Smooth muscle cell of the brain vasculature (primary cell): ENCODE measurements at places on chromosomes 2 and 18.

- DNase-seq: no peak
These were observed 34.5 kb downstream of the LYPD6 start for GRCh38 chr2:149364839-149365238.

DNA sequence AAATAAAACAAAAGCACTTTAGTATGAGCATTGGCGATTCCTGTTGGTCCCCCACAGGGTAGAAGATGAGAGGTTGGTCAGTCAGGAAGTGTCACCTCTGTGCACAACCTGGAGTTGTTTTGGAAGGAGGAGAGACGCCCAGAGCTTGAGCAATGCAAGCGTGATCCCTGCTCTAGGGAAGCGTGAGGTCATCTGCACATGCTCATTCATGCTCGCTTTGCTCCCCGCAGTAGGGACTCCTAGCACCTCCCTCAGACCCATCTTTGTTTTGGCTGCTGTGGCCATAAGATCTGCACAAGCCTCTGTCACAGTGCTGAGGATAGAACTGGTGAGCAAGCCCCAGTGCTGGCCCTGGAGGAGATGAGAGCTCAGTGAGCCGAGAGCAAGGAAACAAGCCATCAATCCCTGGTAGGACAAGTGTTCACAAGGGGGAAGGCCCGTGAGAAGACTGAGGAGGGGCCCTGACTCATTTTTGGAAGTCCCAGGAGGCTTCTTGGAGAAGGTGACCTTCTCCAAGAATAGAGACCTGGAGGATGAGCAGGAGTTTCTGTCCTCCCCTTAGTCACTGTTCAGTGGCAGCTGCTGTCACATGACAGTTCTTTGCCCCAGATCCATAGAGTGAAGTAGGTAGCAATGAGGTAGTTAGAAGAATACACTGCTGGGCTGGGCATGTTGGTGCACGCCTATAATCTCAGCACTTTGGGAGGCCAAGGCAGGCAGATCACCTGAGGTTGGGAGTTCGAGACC, 13.3 kb upstream of the ATP8B1 start:
- DNase-seq: no peak

- DNase-seq: no peak
These were observed 229.3 kb downstream of the SMAD2 start for GRCh38 chr18:47701134-47701533.

- DNase-seq: no peak
These were observed 70.1 kb downstream of the EDAR start for GRCh38 chr2:108918941-108919341.

- no peak for DNase-seq
These were observed 506.2 kb upstream of the TMEFF2 start for GRCh38 chr2:192700934-192701333.

DNA sequence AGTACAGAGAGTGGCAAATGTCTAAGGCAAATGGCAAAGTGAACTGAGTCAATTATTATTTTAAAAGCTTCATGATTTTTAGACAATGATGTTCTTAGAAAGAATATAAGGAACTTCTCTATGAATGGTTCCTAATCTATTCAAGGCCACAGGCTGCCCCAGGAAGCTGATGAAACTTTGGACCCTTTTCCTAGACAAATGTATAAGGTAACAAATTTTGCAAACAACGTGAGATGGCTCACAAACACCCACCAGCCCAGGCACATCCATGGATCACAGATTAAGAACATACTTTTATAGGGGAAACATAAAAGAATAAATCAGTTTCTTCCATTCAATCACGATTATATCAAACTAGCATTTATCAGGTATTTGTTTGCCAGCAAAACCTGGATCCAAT, 659.0 kb downstream of the IRS1 start:
- no peak for DNase-seq

- no peak for DNase-seq
These were observed 20.6 kb upstream of the HAAO start for GRCh38 chr2:42812899-42813479.

- no peak for DNase-seq
These were observed 76.9 kb downstream of the MBP start for GRCh38 chr18:77055429-77056300.

DNA sequence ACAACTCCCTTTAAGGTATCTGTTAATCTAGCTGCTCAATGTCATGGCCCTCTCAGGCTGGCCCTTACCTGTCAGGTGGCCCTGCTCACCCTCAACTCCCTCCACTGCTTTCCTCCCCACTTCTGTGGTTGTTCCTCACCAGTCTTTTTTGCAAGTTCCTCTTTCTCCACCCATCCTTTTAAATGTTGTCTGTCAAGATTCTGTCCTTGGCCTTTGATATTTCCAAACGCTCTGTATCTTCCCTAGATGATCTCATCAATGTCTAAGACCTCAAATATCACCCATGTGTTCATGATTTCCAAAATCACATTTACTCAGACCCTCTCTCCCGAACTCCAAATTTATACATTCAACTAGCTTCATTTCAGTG, 3.5 kb downstream of the PTPN2 start:
- no peak for DNase-seq

DNA sequence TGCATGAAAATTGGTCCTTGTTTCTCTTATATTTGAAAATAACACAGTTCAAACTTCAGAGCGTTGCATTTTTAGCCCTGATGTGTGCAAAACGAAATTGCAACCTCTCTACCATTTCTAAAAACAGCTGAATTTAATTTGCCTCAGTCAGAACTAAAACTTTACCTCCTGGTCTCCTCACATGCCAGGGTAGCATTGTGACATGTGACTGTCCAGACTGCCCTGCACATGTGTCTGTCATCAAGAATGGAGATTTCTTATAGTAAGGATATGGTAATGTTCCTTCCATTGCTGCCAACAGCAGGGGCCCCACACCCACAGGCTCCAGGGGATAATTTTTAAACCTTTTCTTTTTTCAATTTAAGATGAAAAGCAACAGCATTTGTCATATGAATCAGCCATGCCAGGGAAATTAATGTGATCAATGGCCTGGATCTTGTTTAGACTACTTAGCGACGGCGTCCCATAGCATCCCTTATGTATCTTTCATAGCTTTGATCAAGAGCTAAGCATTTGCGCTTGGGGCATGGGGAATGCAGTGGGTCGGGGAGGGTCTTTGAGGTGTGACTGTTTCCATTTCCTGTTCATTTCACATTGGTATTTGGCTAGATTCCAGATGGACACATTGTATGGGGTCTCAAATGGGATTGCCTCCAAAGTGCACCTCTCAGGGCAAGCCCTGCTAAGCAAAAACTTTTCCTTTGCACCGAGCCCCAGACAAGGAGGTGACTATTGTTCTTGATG, 92.4 kb upstream of the RASGRP3 start:
- DNase-seq: no peak

- no peak for DNase-seq
These were observed 204.8 kb downstream of the SETBP1 start for GRCh38 chr18:44885507-44885906.

DNA sequence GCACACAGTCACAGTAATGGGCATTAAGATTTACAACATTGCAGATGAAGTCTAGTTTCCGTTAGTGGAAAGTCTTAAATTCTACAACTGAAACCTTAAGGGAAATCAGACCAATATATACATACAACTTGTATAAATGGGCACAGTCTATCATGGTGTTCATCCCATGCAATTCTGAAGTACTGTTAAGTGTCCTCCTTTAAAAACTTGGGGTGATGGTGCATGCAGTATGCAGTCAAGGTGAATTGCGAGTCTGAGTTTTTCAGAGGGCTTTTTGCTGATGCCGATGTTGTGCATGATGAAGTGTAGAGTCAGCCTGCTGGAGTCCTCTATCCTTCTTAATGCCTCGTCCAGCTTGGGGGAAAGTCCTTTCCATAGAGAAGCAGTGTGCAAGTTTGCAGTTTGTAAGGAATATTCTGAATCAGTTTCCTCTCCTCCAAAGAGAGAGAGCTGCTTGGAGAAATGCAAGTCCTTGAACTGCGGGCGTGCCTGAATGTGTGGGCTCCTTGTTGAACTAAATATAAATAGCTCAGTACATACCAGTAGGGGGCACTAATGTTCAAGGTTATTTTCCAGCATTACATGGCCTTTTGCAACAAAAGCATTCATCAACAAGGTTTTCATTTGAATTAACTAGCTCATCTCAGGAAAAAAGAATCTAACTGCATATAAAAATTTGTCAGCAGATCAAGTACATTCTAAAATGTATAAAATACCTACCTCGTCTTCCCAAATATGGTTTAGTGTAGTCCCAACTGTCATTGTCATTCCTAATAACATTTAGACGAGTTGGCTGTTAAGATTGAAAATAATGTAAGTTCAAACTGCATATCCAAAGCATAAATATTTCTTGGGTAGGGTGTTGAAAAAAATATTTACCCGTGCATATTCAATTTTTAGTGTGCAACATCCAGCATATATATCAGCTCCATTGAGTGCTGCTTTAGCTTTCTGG, 21.3 kb downstream of the HNRNPLL start:
- peak; percentile 73 for DNase-seq

DNA sequence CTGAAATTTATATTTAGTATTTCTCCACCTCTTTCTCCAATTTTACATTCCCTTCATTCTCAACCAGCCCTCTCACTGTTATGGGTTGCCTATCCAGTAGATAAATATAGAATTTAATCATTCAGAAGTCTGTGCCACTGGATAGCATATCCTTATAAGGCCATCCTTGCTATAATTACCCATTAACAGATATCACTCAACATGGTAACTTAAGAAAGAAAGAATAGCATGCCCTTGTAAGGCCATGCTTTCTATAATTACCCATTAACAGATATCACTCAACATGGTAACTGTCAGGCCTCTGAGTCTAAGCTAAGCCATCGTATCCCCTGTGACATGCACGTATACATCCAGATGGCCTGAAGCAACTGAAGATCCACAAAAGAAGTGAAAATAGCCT, 1137.4 kb upstream of the FAM98A start:
- DNase-seq: no peak

DNA sequence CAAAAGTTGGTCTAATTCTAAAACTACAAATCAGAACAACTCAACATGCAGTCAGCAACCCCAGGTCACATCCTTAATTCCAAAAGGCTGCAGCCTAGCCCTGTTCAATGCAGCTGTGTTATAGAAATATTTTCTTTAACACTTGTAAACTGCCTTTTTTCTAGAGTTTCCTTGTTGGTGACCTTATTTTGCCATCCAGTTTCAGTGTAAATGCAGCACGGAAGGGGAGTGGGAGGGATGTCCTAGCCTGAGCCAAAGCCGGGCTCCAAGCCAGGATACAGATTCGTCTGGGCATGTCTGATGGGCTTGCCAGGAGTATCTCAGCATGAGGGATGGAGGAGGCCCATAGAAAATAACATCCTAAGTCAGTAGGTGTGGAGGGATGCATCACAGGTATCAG, 17.7 kb upstream of the SP3 start:
- DNase-seq: peak; percentile 89

GRCh38 chr2:95325026-95325425, 27.9 kb downstream of the KCNIP3 start:
- DNase-seq: no peak

- DNase-seq: no peak
These were observed 33.4 kb upstream of the PPM1B start for GRCh38 chr2:44135296-44135695.

DNA sequence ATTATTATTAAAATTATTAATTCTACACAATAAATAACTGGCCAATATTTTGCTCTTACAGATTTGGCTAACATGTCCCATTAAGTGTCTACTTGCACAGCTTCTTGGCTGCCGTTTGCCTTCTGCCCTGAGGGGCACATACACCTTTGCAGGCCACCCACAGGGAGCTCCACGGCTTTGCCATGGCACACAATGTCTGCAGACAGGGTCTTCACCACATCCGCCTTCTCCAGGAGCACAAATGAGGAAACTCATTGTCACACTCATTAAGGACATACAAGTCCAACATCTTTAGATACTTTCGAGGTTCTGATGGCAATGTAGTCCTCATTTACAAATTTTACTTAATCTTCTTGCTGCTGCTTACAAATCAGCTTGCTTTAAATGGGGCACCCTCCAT, 45.6 kb downstream of the LONRF2 start:
- DNase-seq: no peak

DNA sequence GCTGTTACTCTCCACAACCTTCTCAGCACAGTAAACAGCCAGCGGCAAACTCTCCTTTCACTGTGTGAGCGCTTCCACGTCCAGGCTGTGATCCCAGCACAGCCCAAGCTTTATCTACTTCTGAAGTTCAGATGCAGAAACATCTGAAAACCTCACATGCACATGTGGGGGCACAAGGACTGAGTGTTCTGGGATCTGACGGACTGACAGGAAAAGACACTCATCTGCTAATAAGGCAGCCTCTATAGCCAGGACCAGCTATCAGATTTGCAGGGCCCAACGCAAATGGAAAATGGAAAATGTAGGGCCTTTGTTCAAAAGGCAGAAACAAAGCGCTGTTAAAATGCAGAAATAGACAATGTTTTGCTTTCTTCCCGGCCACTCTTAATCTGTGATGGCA, 133.8 kb upstream of the ARHGAP28 start:
- no peak for DNase-seq

DNA sequence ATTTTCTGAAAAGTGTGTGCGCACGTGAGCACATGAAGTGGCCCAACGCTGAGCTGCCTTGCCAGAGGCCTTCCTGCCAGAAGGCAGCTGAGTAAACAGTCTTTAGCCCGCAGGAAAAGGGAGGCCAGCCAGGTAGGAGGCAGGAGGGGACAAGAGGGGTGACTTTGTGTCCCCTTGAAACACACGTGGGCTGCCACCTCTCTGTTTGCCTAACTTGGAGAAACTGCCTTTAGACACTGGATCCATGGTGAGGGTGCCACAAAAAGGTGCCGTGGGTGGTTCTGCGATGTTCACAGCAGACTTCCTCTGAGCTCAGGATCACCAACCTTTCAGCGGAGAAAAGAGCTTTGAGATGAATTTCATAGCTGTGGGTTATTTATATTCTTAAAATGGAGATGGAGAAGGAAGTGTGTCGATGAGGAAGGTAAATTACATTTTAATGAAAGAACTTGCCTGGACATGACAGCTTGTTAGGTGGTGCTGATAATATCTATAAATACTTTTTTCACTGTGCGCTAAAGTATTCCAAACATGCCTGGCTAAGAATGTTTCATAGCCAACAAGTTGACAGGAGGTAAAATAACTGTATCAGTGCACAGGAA, 36.6 kb upstream of the ASB1 start:
- DNase-seq: no peak

DNA sequence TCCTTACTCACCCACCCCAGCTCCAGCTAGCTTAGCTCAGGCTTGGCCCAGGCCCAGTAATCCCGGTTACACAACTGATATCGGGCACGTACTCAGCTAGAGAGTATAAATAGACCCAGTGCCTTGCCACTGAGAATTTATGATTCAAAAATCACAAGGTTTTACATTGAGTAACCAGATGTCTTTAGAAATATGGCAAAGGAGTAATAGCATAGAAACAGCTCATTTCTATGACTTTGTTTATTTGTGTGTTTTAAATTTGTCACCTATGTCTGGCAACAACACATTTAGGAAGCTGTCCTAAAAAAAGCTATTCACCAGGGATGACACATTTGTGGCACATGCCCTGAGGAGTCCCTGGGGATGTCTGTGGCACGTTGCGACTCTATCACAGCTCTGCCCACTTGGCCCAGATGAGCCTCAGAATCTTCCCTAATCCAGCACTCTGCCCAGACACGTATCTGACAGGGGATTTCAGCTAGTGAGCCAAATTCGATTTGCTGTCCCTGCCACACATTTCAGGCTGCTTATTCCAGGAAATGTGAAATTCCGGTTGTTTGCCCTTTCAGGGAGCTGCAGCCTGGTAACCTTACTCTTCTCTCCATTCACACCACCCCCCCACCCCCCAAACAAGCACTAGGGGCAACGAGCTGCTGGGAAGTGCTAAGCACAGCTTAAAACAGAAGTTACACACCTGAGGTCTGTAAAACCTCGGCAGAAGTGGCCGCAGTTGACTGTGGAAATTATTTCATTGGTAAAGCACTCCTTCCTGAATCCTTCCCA, 85.4 kb upstream of the ZCCHC2 start:
- no peak for DNase-seq
